ENCODE measurements at places on chromosomes 7 and 10.

- no peak for DNase-seq
These were observed 57.1 kb downstream of the PLPP4 start for GRCh38 chr10:120514035-120514620.

- DNase-seq = no peak
These were observed 95.3 kb downstream of the RNF32 start for GRCh38 chr7:156735851-156736250.

- DNase-seq = no peak
These were observed 7.6 kb upstream of the CPN1 start for GRCh38 chr10:100089241-100089640.

DNA sequence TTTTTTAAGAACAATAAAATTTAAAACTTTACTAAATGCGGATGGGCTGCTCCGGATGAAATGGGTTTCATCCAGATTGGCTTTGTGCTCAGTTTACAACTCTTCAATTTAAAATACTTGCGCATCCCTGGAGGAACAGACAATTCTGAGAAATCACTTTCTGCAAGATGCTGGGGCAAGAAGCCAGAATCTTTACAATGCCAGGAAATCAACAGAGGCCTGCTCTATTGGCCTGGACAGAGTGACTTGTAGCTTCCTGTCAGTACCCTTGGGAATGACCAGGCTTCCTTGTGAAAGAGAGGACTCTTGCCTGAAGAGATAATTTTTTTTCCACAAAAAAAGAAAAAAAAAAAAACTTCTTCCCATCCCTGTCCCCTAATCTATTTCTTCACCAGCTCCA is 3.9 kb upstream of the FAM13C start:
- DNase-seq = no peak

GRCh38 chr7:90980545-90980944 is 283.7 kb upstream of the FZD1 start:
- DNase-seq = no peak

DNA sequence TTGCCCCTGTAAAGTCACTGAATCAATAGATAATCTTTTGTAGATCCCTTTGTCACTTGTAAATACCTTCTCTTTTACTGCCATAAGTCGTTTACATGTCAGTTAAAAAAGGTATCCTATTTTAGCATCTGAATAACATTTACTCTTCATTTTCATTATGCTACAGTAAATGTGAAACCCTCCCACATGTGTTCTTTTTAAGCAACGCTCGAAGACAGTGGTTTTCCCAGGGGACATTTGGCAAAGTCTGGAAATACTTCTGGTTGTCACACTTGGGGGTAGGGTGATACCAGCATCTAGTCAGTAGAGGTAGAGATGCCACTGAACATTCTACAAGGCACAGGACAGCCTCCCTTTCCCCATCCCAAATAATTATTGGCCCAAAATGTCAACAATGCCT is 23.7 kb downstream of the ATAD1 start:
- DNase-seq = no peak

DNA sequence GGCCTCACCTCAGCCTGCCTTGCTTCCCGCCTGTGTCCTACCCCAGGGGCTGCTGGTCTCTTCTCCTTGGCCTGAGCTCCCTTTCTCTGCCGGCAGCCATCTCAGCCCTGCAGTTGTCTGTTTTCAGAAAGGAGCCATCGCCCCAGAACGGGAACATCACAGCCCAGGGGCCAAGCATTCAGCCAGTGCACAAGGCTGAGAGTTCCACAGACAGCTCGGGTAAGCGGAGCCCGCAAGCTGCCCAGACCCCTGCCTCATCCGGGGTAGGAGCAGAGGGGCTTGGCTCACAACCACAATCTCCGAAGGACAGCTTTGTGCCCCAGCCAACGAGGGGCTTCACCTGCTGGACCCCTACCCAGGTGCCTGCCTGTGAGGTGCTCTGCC is 5.3 kb upstream of the DEPP1 start:
- DNase-seq = no peak

GRCh38 chr7:88140947-88141346 is 78.9 kb downstream of the SRI start:
- no peak for DNase-seq

GRCh38 chr7:29095631-29096445 is 50.5 kb downstream of the CPVL start:
- no peak for DNase-seq

DNA sequence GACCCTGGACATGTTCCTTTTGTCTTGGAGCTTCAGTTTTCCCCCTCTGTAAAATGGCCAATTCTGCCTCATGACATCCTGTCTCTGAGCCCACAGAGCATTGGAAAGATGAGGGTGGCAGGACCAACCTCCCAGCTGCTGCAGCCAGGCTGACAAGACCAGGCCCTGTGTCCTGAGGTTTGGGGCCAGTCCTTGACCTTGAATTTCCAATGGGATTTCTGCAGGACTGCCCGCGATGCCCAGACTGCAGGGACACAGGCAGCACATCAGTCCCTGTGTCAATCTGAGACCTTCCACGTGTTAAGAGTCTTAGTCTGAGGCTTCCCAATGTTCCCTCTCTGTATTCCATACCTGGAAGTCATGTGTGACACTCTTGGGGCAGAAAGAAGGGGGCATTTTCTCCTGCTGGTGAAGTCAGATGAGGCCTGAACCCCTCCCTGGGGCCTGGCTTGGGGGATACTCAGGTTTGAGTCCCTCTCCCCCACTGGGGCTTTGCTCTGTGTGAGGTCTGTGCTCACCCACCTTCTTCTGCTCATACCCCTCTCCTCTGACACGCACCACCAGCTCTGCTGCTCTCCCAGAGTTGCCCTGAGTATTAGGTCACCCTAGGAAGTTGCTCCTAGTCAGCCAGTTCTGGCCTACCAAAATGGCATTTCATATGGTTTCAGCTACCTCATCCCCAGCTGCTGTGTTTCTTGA is 79.2 kb downstream of the ADCY1 start:
- DNase-seq = no peak

- DNase-seq = no peak
These were observed 1.2 kb downstream of the TACC2 start for GRCh38 chr10:121990015-121990677.

- no peak for DNase-seq
These were observed 172.5 kb upstream of the CELF2 start for GRCh38 chr10:10845185-10845584.

GRCh38 chr10:95394161-95394880 is 103.5 kb upstream of the PDLIM1 start:
- no peak for DNase-seq

- no peak for DNase-seq
These were observed 32.6 kb downstream of the GSDME start for GRCh38 chr7:24724451-24725190.

- DNase-seq = no peak
These were observed 529 bp downstream of the CLDN3 start for GRCh38 chr7:73769481-73770001.

DNA sequence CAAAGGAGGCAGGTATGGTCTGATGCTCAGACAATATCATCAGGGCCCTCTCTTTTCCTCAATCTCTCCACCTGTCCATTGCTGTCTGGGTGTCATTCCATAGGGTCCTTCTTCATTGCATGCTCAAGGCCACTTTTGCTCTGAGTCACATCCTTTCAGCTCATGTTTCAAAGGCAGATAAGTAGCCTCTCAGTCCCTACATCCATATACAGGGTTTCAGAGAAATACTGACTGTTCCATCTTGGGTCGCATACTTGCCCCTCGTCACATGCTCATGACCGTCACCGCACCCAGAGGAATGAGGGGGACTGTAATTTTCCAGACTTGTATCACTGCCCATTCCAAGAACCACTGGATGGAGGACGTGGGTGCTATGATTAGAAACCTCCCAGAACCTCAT is 93.4 kb downstream of the FAM107B start:
- DNase-seq = no peak

- DNase-seq = no peak
These were observed 34.3 kb downstream of the SRPK2 start for GRCh38 chr7:105354383-105354782.

All from activated T-helper 1 cell treated with anti-CD3 and anti-CD28 coated beads, Interleukin-2, amount 50 U/mL, for 16 hours (primary cell).